GM23248 (cell line): ENCODE measurements at places on chromosomes 16 and 17.
A peak's percentile ranks its signal among the peaks of the same experiment; 100 is the strongest.

- DNase-seq: peak; percentile 92
Measured at GRCh38 chr16:75251280-75252048, at the start of gene BCAR1. Gene BCAR1 (minus strand): TSS chr16:75251624. CDS start chr16:75251482, 142 bp downstream.

DNA sequence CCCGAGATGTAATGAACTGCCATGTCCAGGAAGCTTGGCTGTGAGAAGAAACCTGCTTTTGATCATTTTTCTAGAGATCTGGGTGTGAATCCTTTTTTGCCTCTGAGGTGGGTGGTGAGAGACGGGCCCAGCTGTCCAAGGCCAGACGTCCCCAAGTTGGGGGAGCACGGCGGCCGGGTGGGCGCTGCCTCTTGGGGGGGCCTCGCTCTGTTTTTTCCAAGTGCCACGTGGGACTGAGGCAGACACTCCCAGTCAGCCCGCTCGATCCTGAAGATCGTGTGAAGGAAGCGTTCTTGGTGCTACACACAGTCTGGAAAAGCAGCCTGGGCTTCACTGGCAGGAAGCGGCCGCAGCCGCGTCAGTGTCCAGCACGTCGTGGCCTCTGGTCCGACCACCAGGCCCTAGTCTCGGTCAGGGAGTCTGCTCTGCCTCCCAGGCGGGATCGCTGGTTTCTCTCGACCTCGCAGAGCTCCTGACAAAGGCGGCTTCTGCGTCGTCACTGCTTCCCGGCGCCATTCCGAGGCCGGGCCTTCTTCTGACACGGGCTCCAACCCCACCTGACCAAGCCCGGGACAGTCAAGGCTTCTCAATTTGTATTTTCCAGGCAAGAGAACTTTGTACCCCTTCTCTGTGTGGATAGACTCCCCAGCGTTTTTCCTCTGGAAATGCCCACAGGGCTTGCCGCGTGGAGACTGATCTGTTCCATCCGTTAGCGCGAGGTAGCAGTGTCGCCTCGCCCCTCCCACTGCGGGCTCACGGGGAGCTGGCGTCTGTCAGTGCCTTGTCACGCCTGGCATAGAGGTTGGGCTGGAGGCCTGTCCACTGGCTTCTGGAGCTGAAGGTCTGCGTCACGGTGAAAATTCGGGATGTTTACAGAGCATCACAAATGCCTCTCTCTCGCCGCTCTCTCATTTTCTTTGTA is 12.4 kb downstream of the PRSS27 start:
- no peak for DNase-seq

DNA sequence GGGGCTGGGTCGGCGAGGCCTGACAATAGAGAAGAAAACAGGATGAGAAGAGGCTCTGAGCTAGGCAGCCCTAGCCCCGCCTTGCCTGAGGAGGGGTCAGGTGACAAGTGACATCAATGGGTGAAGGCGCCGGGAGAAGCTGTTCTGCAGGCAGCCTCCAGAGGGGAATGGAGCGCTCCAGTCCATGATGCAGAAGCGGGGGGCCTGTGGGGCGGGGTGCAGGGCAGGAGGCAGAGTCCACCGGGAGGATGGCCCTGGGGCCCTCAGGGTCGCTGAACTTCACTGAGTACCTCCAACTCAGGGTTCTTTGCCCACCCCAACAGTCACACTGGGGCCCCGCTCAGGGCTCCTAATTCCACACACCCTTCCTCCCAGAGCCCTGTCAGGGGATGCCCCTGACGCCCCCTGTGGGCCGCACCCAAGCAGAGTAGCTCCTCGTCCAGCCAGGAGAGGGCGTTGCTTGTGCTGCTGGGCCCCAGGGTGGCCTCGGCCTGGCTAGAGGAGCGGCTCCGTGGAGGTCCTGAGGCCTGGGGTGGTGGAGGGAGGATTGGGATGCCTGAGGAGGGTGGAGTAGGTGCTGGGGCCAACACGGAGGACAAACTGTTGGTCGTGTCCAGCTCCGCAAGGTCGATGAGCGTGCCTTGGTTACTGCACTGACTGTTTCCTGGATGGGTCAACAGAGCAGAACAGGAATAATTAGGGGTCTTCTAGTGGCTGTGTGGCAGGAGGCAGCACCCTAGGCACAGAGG is 20.8 kb downstream of the GGA3 start:
- peak; percentile 69 for DNase-seq

DNA sequence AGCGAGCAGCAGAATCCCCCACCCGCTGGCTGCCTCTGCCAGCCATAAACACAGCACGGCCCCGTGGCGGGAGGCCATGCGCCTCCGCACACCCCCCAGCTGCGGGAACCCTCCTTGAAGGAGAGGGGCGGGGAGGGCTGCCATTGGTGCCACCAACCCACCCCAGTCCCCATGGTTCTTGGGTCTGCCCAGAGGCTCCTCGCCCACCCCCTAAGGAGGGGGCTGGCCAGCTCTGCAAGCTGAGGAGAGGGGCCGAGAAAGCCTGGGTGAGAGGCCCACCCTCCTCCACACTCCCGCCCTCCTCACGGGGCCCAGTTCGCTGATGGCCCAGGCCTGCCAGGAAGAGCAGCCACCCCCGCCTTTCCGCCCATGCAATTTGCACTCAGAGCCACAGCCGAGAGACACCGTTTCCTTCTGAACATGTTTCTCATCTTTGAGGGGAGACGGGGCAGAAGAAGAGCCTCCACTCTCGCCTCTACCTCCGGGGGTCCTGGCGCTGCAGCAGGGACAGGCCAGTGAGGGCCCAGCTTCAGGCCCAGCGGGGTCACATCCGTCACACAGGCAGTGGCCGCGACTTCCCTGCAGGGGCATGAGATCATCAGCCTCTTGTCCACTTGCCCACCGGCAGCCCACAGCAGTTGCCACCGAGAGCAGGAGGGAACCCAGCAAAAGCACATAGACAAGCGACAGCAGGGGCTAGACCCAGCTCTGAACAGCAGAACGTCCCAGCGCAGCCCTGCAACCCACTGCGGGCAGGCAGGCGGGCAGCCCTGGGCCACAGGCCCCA is 23.0 kb downstream of the KATNB1 start:
- no peak for DNase-seq

DNA sequence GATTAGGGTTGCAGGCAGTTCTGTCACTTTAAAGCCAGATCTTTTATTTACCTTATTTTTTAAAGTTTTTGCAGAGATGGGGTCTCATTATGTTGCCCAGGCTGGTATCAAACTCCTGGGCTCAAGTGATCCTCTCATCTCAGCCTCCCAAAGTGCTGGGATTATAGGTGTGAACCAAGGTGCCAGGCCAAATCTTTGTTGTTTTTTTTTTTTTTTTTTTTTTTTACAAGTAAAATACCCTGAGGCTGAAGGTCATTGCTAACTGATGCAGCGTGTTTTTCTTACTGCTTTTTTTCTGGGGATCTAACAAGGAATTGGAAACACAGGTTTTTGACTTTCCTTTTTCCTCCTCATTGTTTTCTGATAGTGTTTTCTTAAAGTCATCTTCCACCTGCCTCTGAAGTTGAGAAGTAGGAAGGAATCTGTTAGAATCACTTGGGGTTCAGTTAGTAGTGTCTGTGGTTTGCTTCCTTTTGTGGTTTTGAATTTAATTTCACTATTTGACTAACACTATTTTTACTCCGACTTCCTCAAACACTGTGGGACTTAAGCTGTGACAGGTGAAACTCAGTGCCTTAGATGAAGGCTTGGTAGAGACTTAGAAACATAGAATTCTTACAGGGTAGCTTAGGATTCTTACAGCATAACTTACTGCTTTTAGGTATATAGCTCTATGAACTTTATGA is 22.2 kb downstream of the CLTC start:
- DNase-seq: no peak

GRCh38 chr17:81599719-81600486 is 37.0 kb downstream of the NPLOC4 start:
- peak; percentile 88 for DNase-seq

- DNase-seq: no peak
Measured at GRCh38 chr16:30921459-30921747, 2.0 kb upstream of the FBXL19 start.

- peak; percentile 35 for DNase-seq
Measured at GRCh38 chr16:81513204-81514040, 68.8 kb downstream of the CMIP start.

DNA sequence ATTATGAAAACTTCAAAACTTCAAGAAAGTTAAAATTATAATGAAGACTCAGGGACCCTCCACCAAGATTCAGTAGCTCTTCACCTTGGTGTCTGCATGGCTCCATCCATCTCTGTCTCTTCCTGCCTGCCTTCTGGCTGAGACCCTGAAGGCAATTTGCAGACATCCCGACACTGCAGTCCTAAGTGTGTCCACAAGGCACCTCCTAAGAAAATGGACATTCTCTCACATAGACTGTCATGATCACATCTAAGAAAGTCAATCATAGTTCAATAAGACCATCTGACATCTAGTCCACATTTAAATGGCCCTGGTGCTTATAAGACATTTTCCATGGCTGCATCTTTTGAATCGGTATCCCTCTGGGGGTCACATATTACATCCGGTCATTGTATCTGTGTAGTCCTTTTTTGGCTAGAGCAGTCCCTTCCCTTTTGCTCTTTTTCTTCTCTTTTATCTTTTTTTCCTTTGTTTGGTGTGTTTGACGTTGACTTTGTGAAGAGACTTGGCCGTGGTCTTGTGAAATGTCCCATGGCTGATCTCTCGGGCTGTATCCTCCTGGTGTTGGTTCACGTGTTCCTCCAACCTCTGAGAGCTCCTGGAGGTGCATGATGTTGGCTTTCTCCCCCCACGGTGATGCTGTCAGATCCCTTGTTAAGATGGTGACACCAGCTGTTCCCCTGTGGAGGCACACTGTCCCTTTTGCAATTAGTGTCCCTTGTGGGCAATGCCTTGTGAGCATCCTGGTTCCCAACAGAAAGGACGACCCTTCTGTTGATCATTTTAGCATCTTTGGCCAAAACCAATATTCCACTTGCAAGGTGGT is 5.0 kb upstream of the TNFRSF13B start:
- no peak for DNase-seq

- DNase-seq: no peak
Measured at GRCh38 chr16:86258713-86259112, 251.6 kb upstream of the FOXF1 start.

- DNase-seq: no peak
Measured at GRCh38 chr16:19307587-19308241, 22.2 kb downstream of the CLEC19A start.

DNA sequence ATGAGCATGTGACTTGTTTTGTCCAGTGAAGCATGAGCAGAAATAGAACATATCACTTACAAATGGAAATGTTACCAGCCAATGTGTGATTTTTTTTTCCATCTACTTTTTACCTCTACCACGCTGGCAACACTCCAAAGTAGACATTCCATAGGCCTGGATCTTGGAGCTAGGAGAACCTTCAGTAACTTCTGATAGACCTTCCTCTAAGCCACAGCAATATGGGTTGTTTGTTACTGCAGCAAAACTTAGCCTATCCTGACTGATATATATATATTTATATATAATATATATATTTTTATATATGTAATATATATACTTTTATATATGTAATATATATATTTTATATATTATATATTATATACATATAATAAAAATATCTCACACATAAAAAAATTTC is 284.4 kb upstream of the XYLT1 start:
- DNase-seq: no peak

DNA sequence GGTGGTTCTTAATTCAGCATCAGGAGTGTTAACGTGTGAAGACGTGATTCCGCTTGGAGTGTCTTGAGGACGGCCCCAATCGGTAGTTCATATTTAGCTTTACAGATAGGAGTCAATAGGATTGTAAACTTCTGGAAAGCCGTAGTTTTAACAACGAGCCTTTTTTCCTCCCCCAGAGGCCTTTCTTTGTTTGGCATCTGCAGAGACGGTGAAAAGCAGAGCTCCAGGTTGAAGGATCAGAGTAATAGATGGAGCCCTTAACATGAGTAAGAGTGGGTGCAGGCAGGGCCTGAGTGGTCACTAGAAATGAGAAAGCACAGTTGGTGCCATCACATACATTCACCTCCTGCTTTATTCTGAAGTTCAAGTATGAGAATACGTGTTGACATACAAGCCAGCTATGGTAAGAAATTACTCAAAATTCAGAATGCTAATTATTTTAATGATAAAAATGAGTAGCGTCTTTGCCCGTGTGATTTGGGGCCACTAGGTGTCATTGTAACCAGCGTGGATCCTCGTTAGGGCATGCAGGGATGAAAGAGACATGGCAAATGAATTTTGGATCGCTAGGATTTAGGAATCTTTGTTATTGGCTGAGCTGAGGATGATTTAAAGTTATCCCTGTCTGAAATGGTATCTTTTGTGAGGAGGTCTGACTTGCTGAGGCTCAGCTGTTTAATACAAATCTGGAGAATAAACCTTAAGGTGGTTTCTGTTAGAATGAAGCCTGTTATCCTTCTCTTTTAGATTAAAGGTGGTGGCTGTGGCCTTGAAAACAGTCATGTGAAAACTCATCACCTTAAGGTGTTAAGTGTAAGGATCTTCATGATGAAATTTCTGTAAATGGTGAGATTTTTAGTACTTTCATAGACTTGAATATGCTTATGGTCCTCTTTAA is 18.6 kb downstream of the PRCD start:
- DNase-seq: peak; percentile 63

GRCh38 chr17:61737820-61738219 is 125.5 kb downstream of the BRIP1 start:
- DNase-seq: no peak

DNA sequence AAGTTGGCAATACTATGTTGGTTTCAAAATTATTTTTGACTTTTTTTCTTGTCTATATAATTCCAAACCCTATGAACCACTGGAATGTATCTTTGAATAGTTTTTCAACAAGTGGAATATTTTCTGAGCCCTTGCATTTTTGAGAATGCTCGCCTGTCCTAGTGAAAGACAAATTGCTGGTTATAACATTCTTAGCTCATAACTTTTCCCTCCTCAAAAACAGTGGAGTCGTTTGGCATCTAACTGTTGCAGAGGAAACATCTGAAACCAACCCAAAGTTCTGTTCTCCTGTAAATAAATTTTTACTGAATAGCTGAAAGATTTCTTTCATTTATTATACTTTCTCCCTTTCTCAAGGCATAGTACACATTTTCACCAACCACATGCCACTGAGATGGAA is 11.3 kb upstream of the COX10 start:
- DNase-seq: peak; percentile 34

- peak; percentile 78 for DNase-seq
Measured at GRCh38 chr17:40460968-40461731, 17.9 kb downstream of the IGFBP4 start.

GRCh38 chr16:24539850-24540601 is 660 bp downstream of the RBBP6 start:
- DNase-seq: peak; percentile 81
